ENCODE measurements at places on chromosomes 1 and 21.
A peak's percentile ranks its signal among the peaks of the same experiment; 100 is the strongest.

GRCh38 chr1:83641206-83641658 lies 357.7 kb downstream of the TTLL7 start:
- no peak for DNase-seq

- no peak for DNase-seq
Observed at GRCh38 chr1:15583016-15583706, 1.7 kb downstream of the AGMAT start.

DNA sequence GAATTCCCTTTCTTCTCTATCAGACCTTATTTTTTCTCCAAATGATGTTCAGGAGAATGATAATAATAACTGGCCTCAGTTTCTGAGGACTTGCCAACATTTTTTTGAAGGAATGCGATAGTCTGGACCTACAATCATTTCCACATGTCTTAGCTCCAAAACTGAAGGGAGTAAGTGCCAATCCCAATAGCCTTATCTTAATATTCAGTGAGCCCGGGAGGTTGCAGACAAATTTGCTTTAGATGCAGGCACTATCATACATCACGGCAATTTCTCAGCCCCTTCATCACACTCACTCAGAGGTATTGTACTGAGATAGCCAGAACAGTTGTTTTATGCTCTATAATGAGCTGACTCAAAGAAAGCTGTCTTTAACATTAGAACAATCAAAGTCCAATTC lies 796.9 kb downstream of the ADGRL2 start:
- no peak for DNase-seq

- no peak for DNase-seq
Observed at GRCh38 chr1:223709598-223709997, 2.7 kb upstream of the CAPN2 start.

DNA sequence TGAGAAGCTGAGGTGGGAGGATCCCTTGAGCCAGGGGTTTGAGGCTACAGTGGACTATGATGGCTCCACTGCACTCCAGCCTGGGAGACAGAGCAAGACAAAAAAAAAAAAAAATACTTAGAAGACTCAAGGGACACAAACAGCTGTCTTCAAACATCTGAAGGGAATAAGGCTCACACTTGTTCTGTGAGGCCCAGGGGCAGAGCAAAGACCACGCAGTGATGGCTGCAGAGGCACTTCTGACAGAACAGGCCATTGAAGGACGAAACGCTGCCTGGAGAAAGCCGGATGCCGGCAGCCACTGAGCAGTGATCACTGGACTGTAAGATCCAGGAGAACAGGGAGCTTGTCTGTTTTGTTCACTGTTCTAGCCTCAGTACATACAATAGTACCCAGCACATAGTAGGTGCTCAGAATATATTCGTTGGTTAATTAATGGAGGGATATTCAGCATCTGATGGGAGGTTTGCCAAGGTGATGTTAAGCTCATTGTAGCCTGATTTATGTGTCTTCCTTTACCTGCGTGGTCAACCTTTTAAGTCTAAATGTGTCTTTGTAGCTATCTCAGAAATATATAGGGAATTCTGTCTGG lies 12.1 kb upstream of the NDC1 start:
- DNase-seq = no peak

DNA sequence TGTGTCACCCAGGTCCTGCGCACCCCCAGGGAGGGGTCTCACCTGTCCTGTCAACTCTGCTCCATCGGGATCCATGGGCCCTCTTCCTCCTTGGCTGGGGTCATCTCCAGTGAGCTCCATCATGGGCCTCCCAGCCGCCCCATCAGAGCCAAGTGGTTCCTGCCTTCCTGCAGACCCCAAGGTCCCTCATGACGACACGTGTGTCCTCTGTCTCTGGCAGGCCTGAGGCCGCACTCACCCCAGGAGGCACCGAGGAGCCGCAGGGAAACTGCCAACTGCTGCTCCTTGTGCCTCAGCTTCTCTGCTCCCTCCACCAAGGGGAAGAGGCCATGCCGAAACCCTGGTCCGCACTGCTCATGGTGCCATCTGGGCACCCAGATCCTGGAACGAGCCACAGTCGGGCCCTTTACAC lies 46.8 kb downstream of the COL18A1 start:
- DNase-seq = no peak

GRCh38 chr1:147539122-147539575 lies 2.2 kb upstream of the BCL9 start:
- DNase-seq = peak; percentile 13

- DNase-seq = no peak
Observed at GRCh38 chr1:241061062-241061461, 295.9 kb downstream of the RGS7 start.

DNA sequence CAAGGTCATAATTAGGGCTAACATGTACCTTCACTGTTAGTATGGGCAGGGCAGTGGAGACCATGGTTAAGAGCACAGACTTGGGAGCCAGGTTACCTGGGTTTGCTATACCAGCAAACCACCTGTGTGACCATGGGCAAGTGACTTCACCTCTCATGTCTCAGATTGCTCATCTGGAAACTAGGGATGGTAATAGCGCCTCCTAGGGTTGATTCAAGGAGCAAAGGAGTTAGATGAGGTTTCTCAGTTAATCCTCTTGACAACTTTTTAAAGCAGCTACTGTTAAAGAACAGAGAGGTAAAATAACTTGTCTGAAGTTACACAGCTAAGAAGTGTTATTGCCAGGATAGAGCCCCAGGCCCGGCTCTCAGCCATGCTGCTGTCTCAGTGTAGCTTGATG lies 790 bp upstream of the MATN1 start:
- DNase-seq = no peak

- DNase-seq = no peak
Observed at GRCh38 chr1:87673748-87674147, 345.1 kb downstream of the LMO4 start.

DNA sequence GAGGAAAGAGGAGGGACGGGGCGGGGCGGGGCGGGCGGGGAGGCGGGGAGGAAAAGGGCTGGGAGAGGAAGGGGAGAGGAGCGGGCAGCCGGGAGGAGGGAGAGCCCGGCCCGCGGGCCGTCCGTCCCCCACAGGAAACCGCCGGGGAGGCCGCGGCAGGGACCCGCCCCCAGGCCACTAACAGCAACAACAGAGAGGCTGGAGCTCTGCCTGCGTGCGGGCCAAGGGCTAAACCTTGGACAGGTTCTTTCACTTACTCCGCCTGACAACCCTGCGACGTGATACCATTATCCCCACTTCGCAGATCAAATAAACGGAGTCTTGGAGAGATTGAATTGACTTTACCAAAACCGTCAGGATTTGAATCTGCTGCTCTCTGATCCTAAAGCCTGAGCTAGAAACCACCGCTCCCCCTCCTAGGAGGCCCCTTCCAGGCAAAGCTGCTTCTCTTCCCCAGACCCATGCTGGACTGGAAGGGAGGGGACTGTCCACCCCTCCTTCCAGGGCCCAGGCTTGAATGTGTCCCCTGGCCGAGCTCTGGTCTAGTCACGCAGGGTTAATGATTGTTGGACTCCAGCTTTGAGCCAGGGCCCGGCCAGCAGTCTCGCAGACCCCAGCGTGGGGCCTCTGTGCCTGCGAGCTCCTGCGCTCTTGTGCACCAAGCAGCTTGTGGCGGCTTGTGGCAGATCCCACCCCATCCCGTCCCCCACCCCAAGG lies at the start of gene EVA1B:
TSS of gene EVA1B (minus strand) at position 10 of the 717 bp plus-strand sequence. CDS start 608 bp downstream, outside the sequence.
- DNase-seq = peak; percentile 27

DNA sequence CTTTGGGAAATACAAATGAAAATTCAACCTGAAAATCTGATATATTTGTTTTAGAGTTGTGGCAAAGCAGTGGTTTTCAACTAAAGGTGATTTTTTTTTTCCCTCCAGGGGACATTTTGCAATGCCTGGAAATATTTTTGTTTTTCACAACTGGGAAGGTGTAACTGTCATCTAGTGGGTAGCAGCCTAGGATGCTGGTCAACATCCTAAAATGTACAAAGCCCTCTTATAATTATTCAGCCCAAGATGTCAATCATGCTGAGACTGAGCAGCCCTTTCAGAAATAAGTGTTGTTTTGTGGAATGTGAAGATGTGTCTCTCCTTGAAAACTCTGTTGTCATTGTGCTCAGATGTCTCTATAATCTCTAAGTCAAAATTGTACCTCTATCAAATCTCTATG lies 95.2 kb upstream of the NCAM2 start:
- no peak for DNase-seq

DNA sequence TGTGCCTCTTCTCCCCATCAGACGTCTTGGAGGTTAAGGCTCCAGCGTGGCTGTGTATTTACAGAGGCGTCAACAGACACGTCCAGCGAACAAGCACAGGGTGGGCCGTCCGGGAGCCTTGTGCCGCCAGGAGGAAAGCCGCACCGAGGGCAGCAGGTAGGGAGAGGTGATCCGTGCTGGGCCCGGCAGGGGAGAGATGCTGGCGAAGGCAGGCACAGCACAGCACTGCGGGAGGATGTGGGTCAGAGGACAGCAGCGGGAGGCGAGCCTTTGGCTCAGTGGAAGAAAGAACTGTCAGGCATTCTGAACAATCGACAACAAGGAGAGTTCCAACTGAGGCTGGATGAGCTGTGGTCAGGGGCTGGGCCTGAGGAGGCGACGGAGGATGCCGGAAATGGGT lies 144.1 kb upstream of the TNR start:
- no peak for DNase-seq

DNA sequence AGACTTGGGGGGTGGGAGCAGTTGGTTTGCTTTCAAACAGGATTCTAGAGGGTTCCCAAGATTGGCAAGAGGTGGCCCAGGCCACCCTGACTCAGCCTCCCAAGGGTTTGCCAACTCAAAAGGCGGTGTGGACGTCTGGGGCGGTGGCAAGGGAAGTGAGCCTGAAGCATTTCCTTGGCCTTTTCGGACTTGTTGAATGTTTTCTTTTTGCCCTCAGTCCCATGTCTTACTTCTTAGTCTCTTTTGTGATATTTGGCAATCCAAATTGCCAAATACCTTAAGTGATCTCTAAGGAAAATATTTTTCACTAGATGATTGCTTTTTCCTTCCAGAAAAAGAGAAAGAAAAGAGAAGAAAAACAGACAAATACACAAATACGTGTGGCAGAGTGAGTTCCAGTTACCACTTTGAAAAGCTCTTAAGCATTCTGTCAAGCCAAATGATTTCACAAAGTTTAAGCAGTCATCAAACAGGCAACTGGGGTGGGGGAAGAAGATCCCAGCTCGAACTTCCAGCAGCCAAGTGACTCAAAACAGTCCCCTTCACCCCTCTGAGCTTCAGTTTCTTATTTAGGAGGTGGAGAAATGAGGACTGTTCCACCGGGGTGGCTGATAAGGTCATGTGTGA lies 374.6 kb upstream of the USP24 start:
- DNase-seq = no peak

DNA sequence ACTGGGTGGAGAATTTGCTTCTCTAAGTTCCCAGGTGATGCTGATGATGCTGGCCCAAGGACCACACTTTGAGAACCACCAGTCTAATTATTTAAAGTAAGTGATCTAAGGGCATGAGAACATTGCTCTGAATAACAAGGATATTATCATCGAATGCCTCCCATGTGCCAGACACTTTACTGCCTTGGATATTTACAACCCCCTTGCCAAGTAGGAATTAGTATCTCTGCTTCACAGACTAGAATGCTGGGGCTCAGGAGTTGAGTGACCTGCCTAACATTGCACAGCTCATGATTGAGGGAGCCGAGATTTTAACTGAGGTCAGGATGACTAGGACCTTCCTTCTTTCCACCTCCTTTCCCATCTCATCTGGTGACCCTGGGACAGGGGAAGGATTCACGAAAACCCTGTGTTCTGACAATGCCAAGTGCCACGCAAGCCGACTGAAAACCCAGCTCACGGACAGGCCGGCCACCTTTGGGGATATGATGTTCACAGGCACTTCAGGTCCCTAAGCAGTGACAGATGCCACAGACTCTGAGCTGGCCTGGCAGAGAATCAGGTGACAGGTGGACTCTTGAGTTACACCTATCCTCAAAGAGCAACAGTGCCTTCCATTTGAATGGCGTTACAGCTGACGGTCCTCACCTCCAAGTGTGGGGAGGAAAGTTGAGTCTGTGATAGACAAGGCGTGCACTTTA lies 230.7 kb downstream of the TOMM20 start:
- no peak for DNase-seq

GRCh38 chr1:209513226-209513625 lies 70.3 kb upstream of the CAMK1G start:
- DNase-seq = no peak

DNA sequence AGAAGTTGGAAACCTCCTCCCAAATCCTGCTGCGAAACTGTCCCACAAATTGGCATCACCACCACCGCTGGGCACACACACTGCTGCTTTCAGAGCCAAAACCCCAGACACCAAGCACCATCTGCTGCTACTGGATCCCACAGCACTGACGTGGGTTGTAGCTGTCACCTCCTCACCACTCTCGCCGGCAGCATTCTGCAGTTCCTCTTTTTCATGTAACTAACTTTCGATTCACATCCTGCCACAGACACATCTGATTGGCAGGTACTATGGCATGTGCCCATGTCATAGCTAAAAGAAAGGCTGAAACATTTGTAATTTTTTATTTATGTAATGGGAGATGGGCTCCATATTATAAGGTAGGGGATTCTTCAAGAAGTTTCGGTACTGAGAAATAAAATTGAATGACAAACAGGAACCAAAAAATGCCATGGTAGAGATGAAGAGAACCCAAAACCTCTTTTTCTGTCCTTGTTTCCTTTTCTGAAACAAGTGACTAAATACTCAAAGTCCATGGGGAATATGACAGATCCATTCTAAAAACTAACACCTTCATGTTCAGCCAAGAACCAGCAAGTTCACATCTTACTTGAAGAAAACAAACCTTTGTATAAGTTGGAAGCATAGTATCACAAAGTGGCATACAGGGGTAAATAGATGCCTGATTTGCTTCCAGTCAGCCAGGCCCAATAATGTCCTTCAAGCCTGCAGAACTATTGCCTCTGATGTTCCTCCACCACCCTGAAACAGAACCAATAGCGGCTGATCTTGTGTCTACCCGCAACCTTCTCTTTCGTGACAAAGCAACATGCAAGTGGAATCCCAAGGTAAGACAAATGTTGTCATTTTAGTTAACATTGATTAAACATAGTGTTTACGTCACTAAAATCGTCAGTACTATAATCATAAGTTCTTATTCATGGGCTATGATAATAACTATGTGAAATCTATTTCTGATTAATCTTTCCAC lies 26.6 kb upstream of the RGS13 start:
- DNase-seq = peak; percentile 19

GRCh38 chr1:24990779-24991641 lies 60.9 kb upstream of the RUNX3 start:
- DNase-seq = no peak

Data from stimulated activated CD4-positive, alpha-beta T cell treated with anti-CD3 and anti-CD28 coated beads, Interleukin-12 subunit alpha, Interleukin-12 subunit beta, amount 100 ng/mL, for 4 hours (primary cell).